ENCODE measurements at places on chromosomes 7 and 10. TPM values are rescaled to one million over a fixed set of nuclear protein-coding genes. Genes with fewer than 3 reads are reported as not detected.
A peak's percentile ranks its signal among the peaks of the same experiment; 100 is the strongest.

DNA sequence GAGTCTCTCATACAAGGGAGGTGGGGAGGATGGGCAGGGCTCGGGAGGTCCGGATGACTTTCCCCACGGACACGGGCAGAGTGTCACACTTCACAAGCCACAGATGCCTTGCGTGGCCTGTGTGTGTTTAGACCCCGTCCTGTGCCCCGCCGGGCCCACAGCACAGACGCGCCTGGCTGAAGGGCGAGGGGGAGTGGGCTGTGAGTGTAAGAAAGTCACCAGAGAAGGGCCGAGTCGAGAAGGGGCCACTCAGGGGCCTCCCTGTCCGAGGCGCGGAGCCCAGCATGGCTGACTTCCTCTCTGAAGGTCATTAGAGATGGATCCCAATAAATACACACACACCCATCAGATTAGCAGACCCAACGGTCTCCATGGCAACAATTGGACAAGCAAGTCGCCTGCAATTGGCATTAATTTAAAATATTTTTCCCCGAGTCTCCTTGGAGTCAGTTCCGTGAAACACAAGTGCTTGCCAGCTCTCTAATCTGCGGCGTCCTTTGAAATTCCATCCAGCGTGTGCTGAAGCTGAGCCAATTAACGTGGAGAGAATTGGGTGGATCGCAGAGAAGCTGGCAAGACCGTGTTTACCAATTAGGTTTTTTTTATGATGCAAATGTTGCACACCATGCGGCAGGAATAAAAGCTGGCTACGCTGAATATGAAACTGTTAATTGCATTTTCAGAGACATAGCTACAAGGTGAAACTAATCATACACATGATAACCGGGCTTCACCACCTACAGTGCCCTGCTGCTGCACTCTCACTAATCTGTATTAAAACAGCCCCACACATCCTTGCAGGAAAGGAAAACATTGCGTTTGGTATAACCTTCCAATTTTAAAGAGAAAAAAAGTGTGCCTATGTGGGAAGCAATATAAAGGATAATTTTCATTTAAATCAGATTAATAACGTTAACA is 571.2 kb downstream of the PTPRN2 start:
- no peak for DNase-seq

- DNase-seq: peak; percentile 26
Measured at GRCh38 chr7:93442478-93443224, 131.9 kb downstream of the CALCR start.

DNA sequence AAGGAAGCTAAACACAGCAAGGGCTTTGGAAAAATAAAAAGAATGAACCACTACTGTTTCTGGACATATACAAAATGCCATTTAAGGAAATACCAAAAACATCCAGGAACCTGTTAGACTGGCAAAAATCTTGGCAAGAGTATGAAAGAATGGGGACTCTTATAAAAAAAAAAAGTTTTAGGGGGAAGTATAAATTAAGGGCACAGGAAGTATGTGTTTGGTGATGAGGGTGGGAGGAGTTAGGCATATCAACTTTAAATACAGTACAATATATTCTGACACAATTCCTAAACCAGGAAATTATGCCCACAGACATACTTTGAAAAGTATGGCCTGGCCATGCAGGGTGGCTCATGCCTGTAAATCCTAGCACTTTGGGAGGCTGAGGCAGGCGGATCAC is 74.2 kb downstream of the WAPL start:
- DNase-seq: no peak

Gene TRPV5
- not detected for total RNA-seq

DNA sequence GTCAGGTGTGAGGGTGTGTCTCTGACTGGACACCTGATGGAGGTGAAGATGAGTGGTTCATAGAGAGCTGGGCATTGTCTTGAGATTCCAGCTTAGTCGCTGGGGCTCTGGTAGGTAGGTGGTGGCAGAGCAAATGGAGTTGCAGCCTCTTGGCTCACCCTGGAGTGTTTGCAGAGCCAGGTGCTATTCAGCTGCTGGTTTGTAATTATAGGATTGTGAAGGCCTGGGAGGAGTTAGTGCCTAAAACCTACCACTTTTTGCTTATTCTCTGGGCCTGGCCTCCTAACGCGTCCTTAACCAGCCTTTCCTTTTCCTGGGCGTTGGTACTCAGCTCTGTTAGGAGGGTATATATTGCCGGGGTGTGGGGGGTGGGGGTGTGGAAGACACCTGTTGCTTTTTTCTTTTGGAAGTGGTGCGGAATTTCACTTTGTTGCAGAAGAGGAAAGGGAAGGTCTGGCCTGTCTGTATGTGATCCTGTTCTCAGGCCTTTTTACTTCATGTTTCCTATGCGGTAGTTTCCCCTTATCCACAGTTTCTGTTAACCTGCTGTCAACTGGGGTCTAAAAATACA is 3.2 kb downstream of the PPRC1 start:
- DNase-seq: no peak

Gene SPDYE5
- total RNA-seq: not detected

Gene GIMAP8
- 157 TPM for total RNA-seq

- DNase-seq: no peak
Measured at GRCh38 chr10:30247704-30248103, 101.4 kb downstream of the MTPAP start.

Gene KCTD7
- total RNA-seq: 6.8 TPM

- DNase-seq: no peak
Measured at GRCh38 chr10:17406036-17406834, 48.2 kb downstream of the ST8SIA6 start.

DNA sequence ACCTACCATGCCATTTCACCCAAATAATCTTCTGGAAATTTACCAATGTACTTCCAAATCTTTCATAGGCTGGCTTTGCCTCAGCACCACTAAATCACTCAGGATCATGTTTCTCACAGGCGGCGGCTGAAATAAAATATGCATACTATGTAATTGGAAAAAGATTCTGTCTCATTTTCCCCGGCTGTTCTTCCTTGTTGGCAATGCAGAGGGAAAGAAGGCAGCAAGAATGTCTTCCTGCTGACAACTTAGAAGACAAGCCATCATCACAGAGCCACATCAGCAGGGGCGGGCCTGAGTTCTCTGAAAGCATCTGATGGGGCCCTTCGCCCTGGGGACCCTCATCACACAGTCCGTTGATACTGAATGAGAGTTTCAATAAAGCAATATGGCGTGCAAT is 39.2 kb upstream of the COL1A2 start:
- no peak for DNase-seq

Gene CHN2
- total RNA-seq: 0.63 TPM

DNA sequence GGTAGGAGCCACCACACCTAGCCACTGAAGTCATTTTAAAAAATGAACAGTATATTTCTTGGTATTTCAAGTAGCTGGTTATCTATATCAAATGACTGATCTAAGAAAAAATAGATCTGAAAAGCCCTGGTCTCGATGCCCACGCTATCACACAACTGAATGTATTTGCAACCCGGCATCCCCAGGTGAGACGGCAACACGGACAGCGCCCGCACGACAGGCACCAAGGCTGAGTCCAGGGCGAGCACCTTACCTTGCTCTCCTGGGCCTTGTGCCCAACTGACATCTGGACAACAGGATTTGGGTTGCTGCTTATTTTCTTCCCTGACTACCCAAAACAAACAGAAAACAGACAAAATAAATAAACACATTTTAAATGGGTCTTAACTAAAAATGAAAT is 44.8 kb upstream of the NCAPG2 start:
- DNase-seq: no peak

Gene GPR26
- total RNA-seq: not detected

Gene STOX1
- total RNA-seq: 0.13 TPM

- no peak for DNase-seq
Measured at GRCh38 chr10:28367929-28368484, 65.1 kb upstream of the MPP7 start.

Gene MSS51
- 0.39 TPM for total RNA-seq

GRCh38 chr10:52436664-52437063 is 122.6 kb downstream of the DKK1 start:
- DNase-seq: no peak

GRCh38 chr10:21758239-21758638 is 224.2 kb downstream of the MLLT10 start:
- no peak for DNase-seq

GRCh38 chr7:34886856-34887255 is 150.4 kb downstream of the DPY19L1 start:
- DNase-seq: no peak

GRCh38 chr7:32539919-32540531 is 44.7 kb downstream of the AVL9 start:
- no peak for DNase-seq

- no peak for DNase-seq
Measured at GRCh38 chr10:130516141-130516735, 380.0 kb downstream of the GLRX3 start.

DNA sequence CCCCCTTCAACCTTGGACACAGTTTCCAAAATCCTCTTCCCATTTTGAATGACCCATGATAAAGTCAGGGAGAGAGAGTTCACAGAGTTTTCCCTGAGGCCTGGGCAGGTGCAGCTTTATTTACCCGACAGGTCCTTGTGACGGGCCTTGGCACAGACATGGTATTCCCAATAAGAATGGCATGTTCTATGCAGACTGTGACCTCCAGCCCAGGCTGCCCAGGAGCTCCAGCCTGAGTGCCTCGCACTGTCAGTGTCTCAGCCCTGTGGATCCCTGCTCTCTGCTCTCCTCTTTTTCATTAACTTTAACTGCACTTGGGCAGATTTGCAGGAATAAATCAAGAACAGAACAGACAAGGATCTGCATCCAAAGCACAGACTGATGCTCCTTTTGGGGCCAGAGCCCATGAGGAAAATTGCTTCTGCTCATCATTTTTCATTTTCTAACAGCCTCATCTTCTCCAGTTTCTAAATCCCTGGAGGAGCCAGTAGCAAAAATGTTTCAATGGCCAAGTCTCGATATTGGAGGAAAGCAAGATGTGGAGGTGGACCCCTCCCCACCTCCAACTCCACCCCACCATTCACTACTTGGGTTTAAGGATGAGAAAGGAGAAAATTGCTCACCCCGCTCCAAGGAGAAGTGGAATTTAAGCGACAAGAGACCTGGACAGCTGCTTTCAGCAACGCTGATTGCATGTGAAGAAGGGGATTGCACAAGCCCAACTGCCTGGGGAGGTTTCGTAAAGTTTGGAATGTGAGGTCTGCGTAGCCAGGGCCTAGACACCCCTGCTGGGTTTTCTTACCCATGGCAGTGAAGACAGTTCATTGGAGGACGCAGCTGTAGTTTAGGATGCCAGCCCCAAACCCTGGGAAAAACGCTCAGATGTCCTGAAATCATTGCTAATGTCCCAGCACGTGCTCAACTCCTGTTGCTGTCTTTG is 225.9 kb downstream of the WDR11 start:
- DNase-seq: no peak

- DNase-seq: no peak
Measured at GRCh38 chr10:30357075-30357801, 8.2 kb upstream of the MTPAP start.

Gene ARMC3
- not detected for total RNA-seq

DNA sequence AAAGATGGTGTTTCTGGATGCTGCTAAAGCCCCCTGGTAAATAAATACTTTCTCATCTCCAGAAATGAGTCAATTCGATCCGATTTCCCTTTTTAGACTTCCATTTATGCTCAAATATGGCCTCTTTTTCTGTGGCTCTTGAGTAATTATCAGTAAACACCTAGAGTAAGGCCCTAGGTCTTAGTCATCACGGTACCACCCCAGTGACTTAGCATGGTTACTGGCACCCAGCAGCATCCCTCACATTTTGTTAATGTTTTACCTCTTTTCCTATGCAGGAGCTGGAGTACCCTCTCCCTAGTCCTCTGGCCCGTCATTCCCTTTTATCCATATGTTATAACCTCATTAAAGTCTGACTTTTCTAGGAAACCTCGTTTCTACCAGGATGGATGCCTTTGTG is 19.5 kb downstream of the CHN2 start:
- no peak for DNase-seq

GRCh38 chr7:114026486-114027089 is 107.8 kb upstream of the PPP1R3A start:
- DNase-seq: peak; percentile 67

DNA sequence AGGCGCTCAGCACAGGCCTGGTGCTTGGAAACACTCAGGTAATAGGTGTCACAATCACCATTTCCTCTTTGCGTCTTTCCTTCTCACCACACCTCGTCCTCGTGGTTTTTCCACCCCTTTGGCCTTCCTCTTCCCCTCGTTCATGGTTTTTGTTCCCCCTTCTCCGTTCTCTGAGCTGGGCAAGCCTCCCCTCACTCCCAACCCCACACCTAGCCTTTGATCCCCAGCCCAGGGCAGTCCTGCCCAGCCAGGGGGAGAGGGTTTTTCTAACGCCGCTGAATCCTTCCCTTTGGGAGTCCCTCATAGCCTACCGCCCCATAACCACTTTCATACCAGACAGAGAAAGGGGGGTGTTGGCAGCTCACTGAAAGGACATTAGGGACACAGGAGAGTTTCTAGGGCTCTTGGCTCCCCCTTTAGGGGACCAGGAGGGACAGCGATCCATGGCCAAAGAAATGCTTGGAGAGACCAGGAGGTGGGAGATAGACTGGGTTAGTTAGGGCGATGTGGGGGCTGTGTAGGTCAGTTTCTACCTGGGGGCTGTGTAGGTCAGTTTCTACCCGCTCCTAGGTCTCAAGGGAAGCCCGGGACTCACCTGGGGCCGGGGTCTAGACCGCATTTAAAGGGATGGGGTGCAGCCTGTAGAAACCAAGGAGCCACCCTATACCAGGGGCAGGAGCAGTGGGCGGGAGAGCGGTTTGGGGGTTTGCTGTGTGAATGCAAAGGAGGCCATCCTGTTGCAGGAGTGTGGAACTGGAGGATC is 1.4 kb downstream of the EPHB4 start:
- peak; percentile 61 for DNase-seq

- DNase-seq: no peak
Measured at GRCh38 chr7:142856565-142857245, 1.8 kb downstream of the EPHB6 start.

DNA sequence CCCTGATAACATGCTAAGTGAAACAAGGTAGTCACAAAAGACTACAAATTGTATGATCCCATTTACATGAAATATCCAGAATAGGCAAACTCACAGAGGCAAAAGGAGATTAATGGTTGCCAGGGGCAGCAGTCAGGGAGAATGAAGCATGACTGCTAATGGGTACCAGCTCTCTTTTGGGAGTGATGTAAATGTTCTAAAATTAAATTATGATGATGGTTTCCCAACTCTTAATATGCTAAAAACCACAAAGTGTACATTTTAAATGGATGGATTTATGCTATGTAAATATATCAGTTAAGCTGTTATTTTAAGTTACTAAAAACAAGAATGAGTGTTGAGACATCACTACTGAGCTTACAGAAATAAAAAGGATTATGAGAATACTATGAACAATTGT is 12.6 kb downstream of the CYP51A1 start:
- DNase-seq: no peak

- DNase-seq: no peak
Measured at GRCh38 chr7:29900745-29901144, 88.9 kb downstream of the SCRN1 start.
